ENCODE measurements at places on chromosomes 11 and 22.

DNA sequence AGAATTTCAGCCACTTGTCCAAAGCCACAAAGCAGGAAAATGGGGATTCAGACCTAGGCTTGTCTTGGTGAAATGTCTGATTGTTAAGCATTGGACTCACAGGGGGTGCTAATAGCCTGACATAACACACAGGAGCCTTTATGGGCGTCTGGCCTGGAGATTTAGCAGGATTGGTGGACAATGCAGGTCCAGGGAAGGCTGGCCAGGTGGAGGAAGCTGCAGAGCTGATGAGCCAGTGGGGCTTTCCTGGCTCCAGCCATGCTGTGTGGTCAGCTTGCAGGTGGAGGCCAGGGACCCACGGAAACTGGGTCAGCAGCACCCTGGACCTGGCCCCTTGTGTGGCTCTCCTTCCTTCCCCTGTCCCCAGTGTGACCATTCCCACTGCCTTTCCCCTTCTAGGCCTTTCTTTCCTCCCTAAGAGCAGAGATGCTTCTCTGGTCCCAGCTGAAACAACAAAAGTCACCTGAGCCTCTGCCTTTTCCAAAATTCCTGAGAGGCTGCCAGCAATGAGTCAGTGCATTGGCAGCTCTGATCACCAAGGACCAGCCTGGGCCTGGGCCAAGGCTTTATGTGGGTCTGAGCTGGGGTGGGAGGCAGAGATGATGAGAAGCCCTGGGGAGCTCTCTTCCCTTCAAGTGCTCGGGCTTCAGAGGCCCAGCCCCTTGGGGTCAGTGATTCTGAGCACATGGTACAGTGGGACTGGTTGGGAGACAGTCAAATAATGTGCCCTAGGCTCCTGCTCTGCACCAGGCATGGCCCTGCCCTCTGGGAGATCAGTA is 85.2 kb downstream of the CCDC81 start:
- peak; percentile 91 for DNase-seq

GRCh38 chr22:40955571-40955970 is 4.4 kb downstream of the RBX1 start:
- DNase-seq: peak; percentile 26

DNA sequence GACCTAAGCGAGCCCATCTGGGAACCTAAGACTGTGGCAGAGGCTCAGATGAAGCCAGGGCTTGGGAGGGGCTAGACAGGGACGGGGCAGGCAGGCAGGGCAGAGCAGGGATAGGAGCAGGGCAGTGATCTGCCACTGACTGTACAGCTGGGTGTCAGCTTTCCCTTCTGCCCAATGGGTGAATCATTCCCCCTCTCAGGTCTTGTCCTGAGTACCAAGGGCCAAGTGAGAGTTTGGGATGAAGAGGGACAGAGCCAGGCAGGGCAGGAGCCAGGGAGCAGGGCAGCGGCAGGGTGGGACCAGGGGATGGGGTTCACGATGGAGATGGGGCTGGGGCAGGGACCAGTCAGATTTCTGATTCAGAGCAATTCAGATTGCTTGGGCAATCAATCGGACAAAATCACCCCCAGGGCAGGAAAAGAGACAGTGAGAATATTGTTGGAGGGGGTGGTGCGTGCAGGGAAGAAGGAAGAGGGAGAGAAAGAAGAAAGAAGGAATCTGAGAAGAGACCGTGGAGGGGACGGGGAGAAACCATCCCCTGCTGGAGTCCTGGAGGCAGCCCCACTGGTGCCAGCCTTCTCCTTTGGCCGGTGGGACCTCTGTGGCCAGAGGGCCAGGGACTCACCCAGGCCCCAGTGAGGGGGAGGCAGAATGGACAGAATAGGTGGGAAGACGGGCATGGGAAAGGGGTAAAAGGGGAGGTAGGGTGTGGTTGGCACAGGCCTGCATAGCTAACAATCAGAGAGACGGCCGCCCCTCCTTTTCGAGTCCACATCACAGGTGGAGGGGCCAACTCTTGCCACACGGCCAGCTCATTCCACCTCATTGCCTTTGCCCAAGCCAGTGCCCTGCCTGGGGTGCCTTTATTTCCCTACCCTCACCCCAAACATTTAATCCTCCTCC is 47.2 kb downstream of the CYTH4 start:
- DNase-seq: peak; percentile 95

GRCh38 chr11:102050927-102051575 is 3.8 kb downstream of the CFAP300 start:
- no peak for DNase-seq

DNA sequence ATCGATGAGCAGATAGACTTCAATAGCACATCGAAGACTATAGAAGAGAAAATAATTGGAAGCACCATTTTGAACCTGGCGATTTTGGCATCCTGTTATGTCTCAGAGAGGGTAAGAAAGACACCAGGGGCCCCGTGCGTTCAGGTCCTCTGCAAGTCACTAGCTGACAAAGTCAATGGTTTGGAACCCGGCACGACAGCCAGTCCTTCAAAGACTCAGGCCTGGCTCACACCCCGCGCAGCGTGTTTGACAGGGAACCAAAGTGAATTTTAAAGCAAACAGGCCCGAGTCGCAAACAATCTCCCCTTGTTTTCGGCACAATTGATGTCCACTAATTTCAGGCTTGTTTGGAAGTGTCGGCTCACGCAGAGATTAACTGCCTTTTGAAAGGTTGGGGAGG is 716.6 kb downstream of the BRD1 start:
- no peak for DNase-seq

GRCh38 chr11:66886671-66887221 is 29.9 kb downstream of the LRFN4 start:
- peak; percentile 59 for DNase-seq

DNA sequence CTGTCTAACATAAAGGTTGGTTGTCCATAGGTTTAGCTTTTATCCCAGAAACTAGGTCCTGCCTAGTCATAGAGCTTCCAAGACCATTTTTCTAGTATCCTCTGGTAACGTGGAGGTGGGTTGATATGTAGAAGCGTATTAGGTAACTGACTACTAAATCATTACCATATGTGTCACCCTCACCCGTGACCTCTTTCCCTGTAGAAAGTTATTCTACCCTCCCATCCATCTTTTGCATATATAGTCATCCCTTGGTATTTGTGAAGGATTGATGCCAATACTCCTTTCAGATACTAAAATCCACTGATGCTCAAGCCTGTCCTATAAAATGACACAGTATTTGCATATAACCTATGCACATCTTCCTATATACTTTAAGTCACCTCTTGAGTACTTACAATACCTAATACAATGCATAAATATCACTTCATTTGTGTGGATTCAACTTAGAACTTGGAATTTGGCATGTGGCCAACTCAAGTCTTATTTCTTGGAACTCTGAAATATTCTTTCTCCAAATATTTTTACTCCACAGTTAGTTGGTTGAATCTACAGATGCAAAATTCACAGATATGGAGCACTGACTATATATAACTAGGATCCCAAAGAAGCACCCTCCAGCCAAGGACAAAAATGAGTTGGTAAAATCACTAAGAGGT is 497.0 kb upstream of the TENM4 start:
- peak; percentile 7 for DNase-seq

DNA sequence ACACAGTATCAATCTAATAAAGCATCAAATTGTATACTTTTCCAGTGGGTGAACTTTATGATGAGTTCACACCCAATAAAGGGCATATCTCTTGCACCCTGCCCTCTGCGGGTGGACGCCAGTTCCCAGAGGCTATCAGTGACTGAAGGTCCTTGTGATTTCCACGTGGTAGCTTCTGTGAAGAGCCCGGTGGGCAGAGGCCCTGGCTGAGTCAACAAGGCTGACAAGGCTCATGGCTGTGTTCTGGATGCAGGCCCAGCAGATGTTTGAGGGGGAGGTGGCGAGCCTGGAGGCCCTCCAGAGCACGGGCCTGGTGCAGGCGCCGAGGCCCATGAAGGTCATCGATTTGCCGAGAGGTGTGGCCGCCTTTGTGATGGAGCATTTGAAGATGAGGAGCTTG is 71.4 kb downstream of the PIWIL3 start:
- peak; percentile 26 for DNase-seq

DNA sequence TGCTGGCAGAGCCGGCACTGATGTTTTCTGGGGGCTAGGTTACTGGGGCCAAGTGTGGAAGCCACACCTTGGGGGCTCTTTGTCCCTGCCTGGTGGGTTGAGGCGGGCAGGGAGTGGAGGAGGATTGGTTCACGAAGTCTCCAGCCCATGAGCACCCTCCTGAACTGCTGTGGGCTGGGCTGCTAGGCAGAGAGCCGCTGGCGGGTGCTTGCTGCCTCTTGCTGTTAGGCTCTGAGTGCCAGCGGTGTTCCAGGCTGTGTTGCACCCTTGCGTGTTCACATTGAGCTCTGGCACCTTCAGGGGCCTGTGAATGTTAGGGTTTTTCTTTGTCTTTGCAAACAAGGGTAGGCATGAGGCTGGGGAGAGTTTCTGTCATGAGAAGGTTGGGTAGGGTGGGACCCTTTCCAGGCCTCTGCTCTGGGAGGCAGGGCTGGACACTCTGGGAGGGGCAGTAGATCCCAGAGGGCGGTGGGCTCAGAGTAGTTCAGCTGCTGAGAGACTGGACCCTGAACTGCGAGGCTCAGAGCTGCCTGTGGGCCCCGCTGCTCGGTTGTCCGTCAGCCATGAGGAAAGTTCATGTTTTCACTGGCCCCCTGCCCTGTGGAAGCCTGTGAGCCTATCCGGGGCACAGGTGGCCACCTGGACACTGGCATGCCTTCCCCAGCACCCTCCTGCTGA is 24.0 kb upstream of the TMEM191C start:
- DNase-seq: no peak

DNA sequence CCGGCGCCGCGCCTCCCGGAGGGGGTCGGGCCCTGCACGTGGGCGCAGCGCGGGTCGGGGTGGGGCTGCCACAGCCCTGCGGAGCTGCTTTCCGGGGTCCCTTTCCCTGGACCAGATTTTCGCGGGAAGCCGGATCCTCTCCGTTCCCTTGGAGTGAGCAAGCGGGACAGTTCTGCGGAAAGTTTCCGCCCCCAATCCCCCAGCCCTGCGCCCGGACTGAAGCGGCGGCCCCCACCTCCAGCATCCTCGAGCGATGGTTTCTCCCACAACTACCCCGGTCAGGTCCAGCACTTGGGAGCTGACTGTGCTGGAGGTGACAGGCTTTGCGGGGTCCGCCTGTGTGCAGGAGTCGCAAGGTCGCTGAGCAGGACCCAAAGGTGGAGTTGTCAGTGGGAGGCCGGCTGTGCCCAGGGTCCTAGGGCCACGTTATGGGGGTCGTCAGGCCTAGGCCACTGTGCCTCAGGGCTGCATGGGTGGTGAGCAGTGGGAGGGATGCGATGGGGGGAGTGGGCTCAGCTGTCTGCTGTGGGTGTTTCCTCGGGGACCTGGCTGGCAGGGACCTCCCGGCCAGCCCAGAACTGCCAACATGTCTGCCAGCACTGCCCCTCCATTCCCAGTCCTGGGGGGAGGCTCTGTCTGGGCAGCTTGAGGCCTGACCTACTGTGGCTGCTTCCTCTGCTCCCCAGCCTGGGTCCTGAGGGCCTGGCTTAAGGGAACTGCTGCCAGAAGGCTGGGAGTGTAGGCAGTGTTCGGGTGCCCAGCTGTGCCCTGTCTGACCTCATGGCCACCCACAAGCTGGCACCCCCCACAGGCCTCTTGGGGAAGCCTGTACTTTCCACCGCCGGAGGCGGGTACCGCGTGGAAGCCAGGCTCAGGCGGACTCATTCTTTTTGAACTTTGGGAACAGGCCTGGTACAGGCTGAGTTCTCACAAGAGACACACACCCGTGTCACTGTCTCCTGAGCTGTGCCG is 726 bp downstream of the ST3GAL4 start:
- DNase-seq: peak; percentile 60

- DNase-seq: no peak
These were observed 344.7 kb downstream of the BUD13 start for GRCh38 chr11:116427903-116428637.

GRCh38 chr11:107043242-107044006 is 25.1 kb upstream of the GUCY1A2 start:
- DNase-seq: peak; percentile 95

DNA sequence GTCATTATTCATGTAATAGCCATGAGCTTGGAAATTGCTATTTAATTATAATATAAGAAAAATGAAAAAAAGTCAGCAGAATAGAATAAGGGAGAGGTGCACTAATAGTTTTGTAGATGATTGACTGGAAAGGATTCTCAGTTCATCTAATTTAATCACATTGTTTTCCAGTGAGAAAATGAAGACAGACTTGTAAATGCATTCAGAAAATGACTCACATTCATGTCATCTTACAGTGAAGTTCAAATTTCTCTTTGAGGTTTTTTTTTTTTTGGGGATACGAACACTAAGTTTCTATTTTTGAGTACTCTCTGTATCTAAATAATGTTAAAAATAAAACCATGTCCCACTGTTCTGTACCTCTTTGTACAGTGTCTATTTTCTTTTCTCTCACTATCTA is 18.5 kb upstream of the OR4A16 start:
- no peak for DNase-seq

- DNase-seq: no peak
These were observed 706 bp upstream of the SCYL1 start for GRCh38 chr11:65524014-65524740.

GRCh38 chr11:134266841-134267251 is 9.3 kb upstream of the GLB1L3 start:
- DNase-seq: peak; percentile 76

GRCh38 chr22:49103314-49104059 is 724.2 kb downstream of the BRD1 start:
- no peak for DNase-seq

DNA sequence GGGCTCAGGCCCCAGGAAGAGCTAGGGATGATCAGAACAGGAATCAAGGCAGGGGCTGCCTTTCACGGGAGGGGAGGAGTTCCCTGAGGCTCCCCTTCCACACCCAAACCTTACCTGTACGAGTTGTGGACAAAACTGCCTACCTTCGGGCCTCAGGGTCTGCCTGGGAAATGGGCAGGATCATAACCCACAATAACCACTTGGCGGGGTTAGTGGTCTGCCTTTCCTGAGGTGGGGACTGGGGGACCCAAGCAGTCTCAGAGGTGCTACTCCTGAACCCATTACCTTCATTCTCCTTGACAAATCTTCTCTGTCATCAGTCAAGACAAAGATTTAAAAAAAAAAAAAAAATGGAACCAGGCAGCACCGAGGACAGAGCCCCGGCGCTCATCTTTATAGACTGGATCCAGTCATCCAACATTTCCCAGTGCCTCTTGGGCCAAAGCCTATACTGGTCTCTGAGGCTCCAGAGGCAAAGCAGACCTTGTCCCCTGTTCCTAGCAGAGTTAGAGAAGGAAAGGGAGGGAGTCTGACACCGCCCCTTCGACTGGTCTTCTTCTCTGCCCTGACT is 14.2 kb downstream of the P2RY6 start:
- DNase-seq: no peak

- DNase-seq: peak; percentile 15
These were observed 32.1 kb downstream of the ARHGEF17 start for GRCh38 chr11:73340164-73340563.

DNA sequence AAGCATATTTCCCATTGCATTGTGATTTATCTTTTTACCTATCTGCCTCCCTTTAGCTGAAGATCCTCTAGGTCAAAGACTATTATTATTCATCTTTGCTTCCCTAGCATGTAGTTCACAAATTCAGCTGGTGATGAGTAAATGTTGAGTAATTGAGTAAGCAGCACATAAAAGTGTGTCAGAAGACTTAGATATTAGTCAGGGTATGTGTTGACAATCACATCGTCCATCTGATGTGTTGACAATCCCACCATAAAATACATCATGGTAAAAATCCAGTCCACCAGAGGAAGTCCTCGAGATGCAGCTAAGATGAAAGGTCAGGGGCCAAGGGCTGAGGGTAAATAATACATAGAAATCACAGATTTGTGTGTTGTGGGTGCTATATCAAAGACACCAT is 22.9 kb upstream of the ABTB2 start:
- peak; percentile 92 for DNase-seq

GRCh38 chr11:3723014-3723708 is 52.0 kb upstream of the CHRNA10 start:
- peak; percentile 97 for DNase-seq

- no peak for DNase-seq
These were observed 90.4 kb downstream of the KCNQ1OT1 start for GRCh38 chr11:2609345-2609744.

Measured in ELR (cell line).